Thyroid gland (tissue), 4 donors: ENCODE measurements at places on chromosomes 1 and 21. TPM values are rescaled to one million over a fixed set of nuclear protein-coding genes. Genes with fewer than 3 reads are reported as not detected.
A peak's percentile ranks its signal among the peaks of the same experiment; 100 is the strongest.

DNA sequence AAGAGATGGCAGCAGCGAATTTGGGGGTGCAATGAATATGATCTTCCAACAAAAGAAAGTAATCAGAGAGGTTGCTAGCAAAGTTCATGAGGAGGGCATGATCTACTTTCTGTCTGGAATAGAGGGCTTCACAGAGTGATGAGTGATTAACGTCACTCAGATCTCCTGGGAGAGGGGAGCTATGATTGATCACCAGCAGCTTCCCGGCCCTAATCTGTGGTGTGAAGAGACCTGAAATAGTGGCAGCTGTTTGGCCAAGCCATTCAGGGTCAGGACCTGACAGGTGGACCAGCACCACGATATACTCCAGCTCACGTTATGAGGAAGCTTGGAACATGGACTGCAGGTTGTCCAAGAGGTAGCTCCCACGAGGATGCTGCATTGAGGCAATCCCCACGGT is 19.9 kb upstream of the TMEM183A start:
- no peaks in the 10 kb centered on the region for H3K4me1 ChIP-seq
- no peaks in the 10 kb centered on the region for H3K27me3 ChIP-seq
- H3K36me3 ChIP-seq = no peaks in the 10 kb centered on the region
- no peak overlapping the region for H3K4me3 ChIP-seq
- no peak for DNase-seq
- no peak overlapping the region for H3K27ac ChIP-seq

The RGS8 gene
- 4.0 TPM for total RNA-seq

- H3K27ac ChIP-seq = peak overlapping the region; percentile 47
- peaks cover 34% of the 10 kb centered on the region for H3K4me1 ChIP-seq
- no peak overlapping the region for H3K4me3 ChIP-seq
- H3K27me3 ChIP-seq = no peaks in the 10 kb centered on the region
Measured at GRCh38 chr1:95230256-95230655, 3.8 kb upstream of the RWDD3 start.

GRCh38 chr1:45848097-45848496 is 44.7 kb downstream of the MAST2 start:
- no peak for DNase-seq
- H3K4me1 ChIP-seq = peaks cover 12% of the 10 kb centered on the region
- no peaks in the 10 kb centered on the region for H3K36me3 ChIP-seq
- H3K4me3 ChIP-seq = no peak overlapping the region
- H3K27me3 ChIP-seq = no peaks in the 10 kb centered on the region
- H3K27ac ChIP-seq = no peak overlapping the region

DNA sequence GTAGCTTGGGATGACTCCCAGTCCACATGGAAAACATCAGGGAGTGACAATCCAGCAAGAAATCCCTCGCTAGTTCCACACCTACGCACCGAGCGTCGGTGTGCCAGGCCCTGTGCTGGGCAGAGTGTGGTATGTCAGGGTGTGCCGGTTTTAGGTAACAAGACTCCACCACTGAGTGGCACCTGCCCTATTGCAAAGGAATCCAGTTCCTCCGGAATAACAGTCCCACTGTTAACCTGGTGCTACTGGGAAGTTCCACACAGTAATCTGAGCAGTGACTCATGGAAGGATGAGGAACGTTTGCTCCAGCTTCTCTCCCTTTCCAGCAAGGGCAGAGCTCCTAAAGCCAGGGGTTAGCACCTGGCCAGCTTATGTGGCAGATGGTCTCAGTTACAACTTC is 14.3 kb downstream of the RNF207 start:
- no peaks in the 10 kb centered on the region for H3K4me1 ChIP-seq
- no peaks in the 10 kb centered on the region for H3K27me3 ChIP-seq
- no peak overlapping the region for H3K4me3 ChIP-seq
- peaks cover 20% of the 10 kb centered on the region for H3K36me3 ChIP-seq
